DMS53 (cell line): ENCODE measurements at places on chromosomes 11 and 22.

DNA sequence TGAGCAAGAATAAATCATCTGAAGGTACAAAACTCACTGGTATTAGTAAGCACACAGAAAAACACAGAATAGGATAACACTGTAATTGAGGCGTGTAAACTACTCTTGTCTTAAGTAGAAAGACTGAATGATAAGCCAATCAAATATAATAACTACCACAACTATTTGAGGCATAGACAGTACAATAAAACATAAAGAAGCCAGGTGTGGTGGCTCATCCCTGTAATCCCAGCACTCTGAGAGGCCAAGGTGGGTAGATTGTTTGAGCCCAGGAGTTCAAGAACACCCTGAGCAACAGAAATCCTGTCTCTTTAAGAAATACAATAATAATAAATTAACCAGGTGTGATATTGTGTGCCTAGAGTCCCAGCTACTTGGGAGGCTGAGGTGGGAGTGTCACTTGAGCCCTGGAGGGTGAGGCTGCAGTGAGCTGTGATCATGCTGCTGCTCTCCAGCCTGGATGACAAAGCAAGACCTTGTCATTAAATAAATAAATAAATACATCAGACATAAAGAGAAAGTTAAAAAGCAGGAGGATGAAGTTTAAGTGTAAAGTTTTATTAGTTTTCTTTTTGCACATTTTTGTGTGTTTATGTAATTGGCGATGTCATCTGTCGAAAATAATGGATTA is 390.6 kb downstream of the DYNC2H1 start:
- DNase-seq, result peak; percentile 26

- DNase-seq, result no peak
These were observed 13.2 kb downstream of the OOSP3 start for GRCh38 chr11:59891781-59892181.

GRCh38 chr11:11532574-11532973 is 89.2 kb downstream of the GALNT18 start:
- no peak for DNase-seq

- no peak for DNase-seq
These were observed 44.4 kb downstream of the DCDC1 start for GRCh38 chr11:31325160-31325559.

- no peak for DNase-seq
These were observed 27.6 kb upstream of the LIPT2 start for GRCh38 chr11:74520927-74521665.

DNA sequence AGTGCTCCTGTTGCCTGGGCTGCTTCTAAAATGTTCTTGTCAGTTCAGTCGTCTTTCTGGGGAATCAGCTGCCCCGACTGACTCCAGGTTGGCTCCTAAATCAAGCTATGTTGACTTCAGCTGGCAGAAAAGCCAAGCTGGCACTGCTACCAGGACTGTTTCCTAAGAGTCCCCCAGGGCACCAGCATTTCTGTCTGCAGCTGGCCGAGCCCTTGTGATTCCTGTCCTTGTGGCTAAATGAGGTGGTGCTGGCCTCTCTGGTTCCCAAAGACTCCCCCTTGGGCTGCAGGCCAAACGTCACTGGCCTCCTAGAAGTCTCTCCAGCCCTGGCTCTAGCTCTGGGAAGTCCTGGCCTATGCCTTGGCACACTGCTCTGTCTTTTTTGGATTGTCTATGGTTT is 31.1 kb downstream of the GRAMD1B start:
- no peak for DNase-seq

DNA sequence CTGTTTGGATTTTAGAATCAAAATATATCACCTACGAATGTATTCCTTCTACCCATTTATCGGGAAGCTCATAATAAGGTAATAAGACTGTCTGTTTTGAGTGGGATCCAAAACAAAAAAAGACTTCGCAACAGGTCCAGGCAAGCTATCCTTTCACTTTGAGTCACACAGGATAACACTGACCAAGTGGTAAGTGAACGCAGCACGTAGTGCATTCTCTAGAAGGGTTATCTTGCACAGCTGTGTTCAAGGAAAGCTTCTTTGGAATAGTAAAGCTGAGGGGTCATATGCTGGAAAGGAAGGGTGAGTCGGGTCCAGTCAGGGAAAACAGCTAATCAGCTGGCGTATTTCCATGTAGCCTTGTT is 22.3 kb upstream of the NRGN start:
- no peak for DNase-seq
